ENCODE measurements at places on chromosomes 1 and 21.

DNA sequence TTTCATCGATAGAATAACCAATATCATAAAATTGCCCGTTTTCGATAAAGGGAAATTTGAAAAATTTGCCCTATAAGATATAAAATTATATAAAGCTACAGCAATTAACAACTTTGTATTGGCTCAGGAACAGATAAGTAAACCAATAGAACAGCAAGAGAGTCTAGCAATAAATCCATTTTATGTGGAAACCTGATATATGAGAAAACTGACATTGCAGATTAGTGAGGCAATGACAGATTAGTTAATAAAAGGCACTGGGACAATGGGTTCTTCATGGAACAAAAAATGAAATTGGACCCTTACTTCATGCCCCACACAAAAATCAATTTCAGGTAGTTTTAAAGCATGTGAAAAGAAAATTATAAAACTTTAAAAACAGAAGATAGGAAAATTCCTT lies 169.9 kb upstream of the ST6GALNAC5 start:
- no peak for DNase-seq

DNA sequence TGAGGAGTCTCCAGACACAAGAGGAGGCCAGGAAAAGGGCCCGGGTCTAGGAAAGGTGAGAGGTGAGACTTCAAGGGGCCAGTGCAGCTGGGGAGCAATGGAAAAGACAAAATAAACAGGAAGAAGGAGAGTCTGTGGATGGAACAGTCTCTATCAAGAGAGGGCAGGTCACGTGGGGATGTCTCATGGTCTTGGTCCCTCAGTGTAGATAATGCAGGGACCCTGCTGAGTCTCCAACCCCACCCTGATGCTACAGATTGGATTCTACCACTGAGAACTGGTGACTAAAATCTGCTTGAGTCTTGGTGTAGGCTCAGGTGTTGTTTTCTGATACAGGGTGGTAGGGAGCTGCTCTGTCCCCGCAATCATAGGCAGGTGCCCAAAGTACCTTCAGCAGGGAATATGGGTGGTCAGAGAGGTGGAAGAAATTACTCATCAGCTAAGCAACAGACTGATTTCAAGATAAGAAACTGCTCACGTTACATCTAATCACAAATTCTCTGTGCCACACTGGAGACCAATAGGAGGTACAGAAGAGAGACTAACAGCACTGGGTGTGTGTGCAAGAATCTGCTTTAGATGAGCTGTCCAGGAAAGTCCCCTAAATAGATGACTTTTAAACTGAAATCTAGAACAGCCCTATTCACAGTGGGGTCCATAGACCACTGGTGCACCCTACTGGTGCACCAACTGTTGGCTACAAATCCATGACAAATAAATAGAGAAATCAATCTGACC lies 101.5 kb upstream of the TLR5 start:
- no peak for DNase-seq

GRCh38 chr1:233042834-233043233 lies 92.4 kb downstream of the NTPCR start:
- DNase-seq, result no peak

DNA sequence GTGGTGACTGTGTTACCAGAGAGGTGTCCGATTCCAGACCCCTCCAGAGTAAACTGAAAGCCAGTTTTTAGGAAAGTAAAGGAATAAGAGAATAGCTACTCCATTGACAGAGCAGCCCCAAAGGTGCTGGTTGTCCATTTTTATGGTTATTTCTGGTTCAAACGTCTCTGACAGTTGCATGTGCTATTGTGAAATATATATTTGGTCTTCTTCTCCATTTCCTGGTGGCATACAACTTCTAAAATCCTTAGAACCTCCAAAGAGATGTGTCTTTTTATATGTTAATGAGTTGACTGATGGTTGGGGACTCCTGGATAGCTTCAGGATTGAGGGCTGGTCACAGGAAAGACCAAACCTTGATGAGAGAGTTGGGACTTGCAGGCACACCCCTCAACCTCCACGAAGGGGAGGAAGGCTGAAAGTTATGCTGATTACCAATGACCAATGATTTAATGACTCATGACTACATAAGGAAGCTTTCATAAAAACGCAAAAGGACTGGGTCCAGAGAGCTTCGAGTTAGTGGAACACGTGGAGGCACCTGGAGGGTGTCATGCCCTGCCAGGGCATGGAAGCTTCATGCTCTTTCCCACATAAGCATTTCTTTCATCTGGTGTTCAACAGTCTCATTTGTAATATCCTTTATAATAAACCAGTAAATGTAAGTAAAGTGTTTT lies 100.7 kb downstream of the SLC16A1 start:
- no peak for DNase-seq

GRCh38 chr1:32619701-32620485 lies 30.5 kb downstream of the ZBTB8OS start:
- DNase-seq, result no peak

GRCh38 chr1:29210278-29211085 lies 20.3 kb downstream of the MECR start:
- no peak for DNase-seq

- no peak for DNase-seq
Measured at GRCh38 chr1:180194048-180194425, 36.0 kb upstream of the LHX4 start.

- no peak for DNase-seq
Measured at GRCh38 chr1:39391691-39392679, 99.5 kb upstream of the BMP8A start.

- DNase-seq, result no peak
Measured at GRCh38 chr1:100931716-100932115, 35.8 kb downstream of the SLC30A7 start.

- DNase-seq, result no peak
Measured at GRCh38 chr1:6303397-6304012, 42.6 kb upstream of the GPR153 start.

GRCh38 chr1:90476411-90476810 lies 240.7 kb downstream of the BARHL2 start:
- DNase-seq, result no peak

Measured in central memory CD4-positive, alpha-beta T cell (primary cell).